ENCODE measurements at places on chromosomes 6 and 20. TPM values are rescaled to one million over a fixed set of nuclear protein-coding genes. Genes with fewer than 3 reads are reported as not detected.

The EYS gene
- total RNA-seq = not detected

The KIAA1755 gene
- total RNA-seq = not detected

The NINL gene
- total RNA-seq = 2.0 TPM

The AVP gene
- not detected for total RNA-seq

The SEL1L2 gene
- not detected for total RNA-seq

The PSORS1C2 gene
- total RNA-seq = not detected
